Psoas muscle (tissue), 8 donors: ENCODE measurements at places on chromosomes 5 and 9. TPM values are rescaled to one million over a fixed set of nuclear protein-coding genes. Genes with fewer than 3 reads are reported as not detected.

The IFNA2 gene
- not detected for total RNA-seq

The DOCK8 gene
- 2.3 TPM for total RNA-seq

The TGFBI gene
- 31.7 TPM for total RNA-seq

The C5orf15 gene
- 13.9 TPM for total RNA-seq

The SURF1 gene
- total RNA-seq: 54.9 TPM

The DAPK1 gene
- total RNA-seq: 2.2 TPM

The CER1 gene
- total RNA-seq: not detected

The OTP gene
- not detected for total RNA-seq

The SLC6A7 gene
- not detected for total RNA-seq

The TEK gene
- 10.6 TPM for total RNA-seq

The PKD2L2 gene
- total RNA-seq: 1.3 TPM

The ZNF883 gene
- 0.49 TPM for total RNA-seq

The DMRT3 gene
- 0.17 TPM for total RNA-seq

The ITK gene
- 0.28 TPM for total RNA-seq

The TXNDC15 gene
- 24.3 TPM for total RNA-seq

The DMRTA1 gene
- total RNA-seq: 0.57 TPM

The GRM6 gene
- not detected for total RNA-seq

The EXOC3 gene
- 56.5 TPM for total RNA-seq
